GM12878 (cell line): ENCODE measurements at places on chromosomes 3 and 15. TPM values are rescaled to one million over a fixed set of nuclear protein-coding genes. Genes with fewer than 3 reads are reported as not detected.
A peak's percentile ranks its signal among the peaks of the same experiment; 100 is the strongest.

DNA sequence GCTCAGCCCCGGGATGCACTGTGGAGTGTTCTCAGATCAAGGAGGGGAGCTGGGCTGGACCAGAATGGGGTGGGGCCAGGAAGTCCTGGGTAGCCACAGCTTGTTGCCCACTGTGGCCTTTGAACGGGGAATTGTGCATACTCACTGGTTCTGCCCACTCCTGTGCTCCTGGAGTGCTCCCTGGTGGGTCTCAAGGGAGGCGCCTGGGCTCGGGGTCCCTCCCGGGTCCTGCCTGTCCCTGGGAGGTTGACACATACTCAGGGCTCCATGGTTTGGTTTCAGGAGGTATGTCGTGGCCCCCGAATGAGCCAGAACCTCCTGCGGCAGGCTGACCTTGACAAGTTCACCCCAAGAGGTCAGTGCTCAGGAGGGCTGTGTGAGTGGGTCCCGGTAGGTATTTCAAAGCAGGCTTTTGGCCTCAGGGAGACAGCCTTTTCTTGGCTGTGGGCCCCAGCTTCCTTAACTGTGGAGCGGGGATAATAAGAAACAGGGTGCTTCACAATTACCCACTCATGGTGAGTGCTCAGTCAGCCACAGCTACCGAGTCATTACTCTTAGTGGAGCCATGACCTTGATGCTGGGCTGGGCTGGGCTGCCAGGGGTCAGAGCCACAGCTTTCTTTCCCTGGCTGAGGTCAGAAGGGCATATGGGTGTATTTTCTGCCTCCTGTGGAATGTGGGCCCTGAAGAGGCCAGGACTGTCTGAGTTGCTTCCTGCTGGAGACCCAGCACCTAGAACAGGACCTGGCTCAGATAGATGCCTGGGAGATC is 7.6 kb downstream of the DNAH1 start:
- H3K27ac ChIP-seq = no peak overlapping the region
- H3K27me3 ChIP-seq = no peaks in the 10 kb centered on the region
- no peaks in the 10 kb centered on the region for H3K4me1 ChIP-seq
- no peak overlapping the region for H3K4me3 ChIP-seq

- H3K27me3 ChIP-seq = no peaks in the 10 kb centered on the region
- H3K27ac ChIP-seq = no peak overlapping the region
- H3K4me3 ChIP-seq = no peak overlapping the region
- H3K36me3 ChIP-seq = no peaks in the 10 kb centered on the region
- no peaks in the 10 kb centered on the region for H3K4me1 ChIP-seq
- DNase-seq = no peak
Measured at GRCh38 chr15:38212729-38213351, 39.8 kb upstream of the SPRED1 start.

DNA sequence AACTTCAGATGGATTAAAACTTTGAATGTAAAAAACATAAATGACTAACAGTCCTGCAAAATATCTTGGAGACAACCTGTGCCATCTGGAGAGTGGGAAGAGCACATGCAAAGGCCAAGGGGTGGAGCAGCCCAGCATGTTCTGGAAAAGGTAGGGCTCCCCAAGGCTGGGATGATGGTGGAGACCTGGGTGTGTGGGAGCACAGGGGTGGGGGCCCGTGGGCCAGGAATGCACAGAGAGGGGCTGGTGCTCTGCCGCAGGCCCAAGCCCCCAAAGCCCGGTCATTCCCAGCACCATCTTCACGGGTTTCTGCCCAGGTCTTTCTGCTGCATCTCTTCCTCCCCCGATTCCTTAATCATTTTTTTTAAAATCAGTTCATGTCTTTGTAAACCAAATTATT is 9.7 kb upstream of the GATA2 start:
- no peak overlapping the region for H3K4me3 ChIP-seq
- no peak for DNase-seq
- no peak overlapping the region for H3K27ac ChIP-seq
- H3K27me3 ChIP-seq = no peaks in the 10 kb centered on the region; the same call in 1 of the 2 replicates

DNA sequence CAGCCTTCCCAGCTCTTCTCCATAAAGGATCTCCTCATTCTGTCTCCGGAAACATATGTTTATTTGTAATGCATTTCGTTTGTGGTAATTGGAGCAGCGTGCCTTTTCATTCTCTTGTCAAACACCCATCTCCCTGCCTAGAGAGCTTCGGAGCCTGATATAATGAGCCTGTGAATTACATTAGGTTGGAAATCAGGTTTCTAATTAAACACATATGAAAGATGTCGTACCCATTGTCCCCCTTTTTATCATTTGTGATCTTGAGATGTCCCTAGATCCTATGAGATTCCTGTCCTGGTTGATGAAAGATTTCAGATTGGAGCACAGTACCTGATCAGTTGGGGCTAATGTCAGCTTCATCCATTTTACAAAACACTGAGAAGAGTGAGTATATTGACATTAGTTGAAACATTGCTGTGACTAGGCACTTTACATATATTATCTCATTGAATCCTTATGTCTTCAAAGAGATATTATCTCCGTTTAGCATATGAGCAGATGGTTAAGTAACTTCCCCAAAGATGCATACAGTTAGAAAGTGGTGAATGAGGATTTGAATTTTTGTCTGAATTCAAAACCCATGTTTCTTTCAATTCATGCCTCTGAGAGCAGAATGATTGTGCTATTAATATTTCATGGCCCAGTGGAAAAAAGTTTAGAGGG is 23.1 kb downstream of the SYN2 start:
- no peak overlapping the region for H3K4me3 ChIP-seq
- no peaks in the 10 kb centered on the region for H3K27me3 ChIP-seq
- no peak overlapping the region for H3K27ac ChIP-seq
- H3K4me1 ChIP-seq = no peaks in the 10 kb centered on the region
- no peaks in the 10 kb centered on the region for H3K36me3 ChIP-seq
- no peak for DNase-seq

Gene SHC4
- polyA plus RNA-seq = 0.10 and 0.87 TPM in 2 replicates

Gene SYNPR
- polyA plus RNA-seq = not detected in 2 replicates

Gene DLL4
- 0.15 and 0.16 TPM in 2 replicates for polyA plus RNA-seq

DNA sequence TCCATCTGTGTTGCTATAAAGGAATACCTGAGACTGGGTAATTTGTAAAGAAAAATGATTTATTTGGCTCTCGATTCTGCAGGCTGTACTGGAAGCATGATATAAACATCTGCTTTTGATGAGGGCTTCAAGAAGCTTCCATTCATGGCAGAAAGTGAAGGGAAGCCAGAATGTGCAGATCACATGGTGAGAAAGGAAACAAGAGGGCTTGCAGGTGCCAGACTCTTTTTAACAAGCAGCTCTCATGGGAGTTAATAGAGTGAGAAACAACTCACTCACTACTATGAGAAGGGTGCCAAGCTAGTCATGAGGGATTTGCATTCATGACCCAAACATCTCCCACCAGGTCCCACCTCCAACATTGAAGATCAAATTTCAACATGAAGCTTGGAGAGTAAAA is 247.2 kb downstream of the ZIC4 start:
- no peaks in the 10 kb centered on the region for H3K27me3 ChIP-seq
- H3K4me3 ChIP-seq = no peak overlapping the region
- no peaks in the 10 kb centered on the region for H3K4me1 ChIP-seq
- no peak overlapping the region for H3K27ac ChIP-seq

Gene GRAMD2A
- 0.35 TPM in 1 of 2 replicates, not detected in the other for polyA plus RNA-seq

- H3K27ac ChIP-seq = no peak overlapping the region
- DNase-seq = no peak
- H3K36me3 ChIP-seq = no peaks in the 10 kb centered on the region
- H3K4me3 ChIP-seq = no peak overlapping the region
Measured at GRCh38 chr3:129758785-129759320, 134.7 kb downstream of the TMCC1 start.

DNA sequence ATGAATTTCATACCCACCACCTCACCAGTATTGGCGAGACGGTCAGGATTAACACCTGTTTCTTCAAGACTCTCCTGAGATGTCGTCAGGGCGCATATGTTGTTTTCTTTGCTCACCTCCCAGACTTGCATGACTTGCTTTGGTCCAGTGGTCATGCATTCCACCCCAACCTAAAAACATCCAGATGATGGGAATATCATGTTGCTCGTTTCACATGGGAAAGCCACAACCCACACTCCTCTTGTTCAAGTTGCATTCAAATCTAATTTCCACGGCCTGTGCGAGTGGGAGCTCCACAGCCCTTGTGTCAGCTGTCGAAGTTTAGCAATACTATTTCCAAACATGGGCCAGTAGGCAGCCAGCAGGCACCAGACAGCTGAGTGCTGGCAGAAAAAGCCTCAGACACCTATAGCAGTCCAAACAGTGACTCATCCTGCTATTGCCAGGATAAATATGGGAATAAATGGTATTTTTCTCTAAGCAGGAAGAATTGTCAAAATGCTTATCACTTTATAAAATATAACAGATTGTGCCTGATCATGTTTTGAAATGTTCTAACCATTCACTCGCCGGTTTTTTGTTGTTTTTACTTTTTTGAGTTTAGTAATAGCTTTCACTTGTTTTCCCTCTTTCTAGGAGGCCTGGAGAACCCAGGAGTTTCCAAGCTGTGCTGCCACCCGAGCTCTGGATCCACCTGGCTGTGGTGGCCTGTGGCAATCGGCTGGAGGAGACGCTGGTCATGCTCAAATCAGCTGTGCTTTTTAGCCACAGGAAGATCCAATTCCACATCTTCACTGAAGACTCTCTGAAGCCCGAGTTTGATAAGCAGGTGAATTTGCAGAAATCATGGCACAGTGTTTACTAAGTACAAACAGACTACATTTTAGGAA is 20.1 kb downstream of the GXYLT2 start:
- H3K4me1 ChIP-seq = no peaks in the 10 kb centered on the region
- no peak overlapping the region for H3K27ac ChIP-seq
- H3K4me3 ChIP-seq = no peak overlapping the region
- DNase-seq = no peak

DNA sequence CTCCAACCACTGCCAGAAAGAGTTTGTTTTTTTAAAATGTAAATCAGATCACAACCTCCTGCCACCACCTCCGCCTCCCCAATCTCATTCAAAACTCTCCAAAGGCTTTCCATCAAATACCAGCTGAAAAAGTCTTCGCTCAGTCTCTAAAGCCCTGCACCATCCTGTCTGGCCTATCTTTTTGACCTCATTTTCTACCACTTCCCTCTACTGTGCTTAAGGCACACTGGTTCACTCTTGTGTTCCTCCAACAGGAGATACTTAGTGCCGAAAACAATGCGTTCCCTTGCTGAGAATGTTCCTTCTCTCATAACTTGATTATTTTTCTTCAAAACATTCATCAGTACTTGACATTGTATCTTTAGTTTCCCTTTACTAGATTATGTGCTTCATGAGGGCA is 3.5 kb downstream of the BTBD1 start:
- no peak for DNase-seq
- H3K4me1 ChIP-seq = peaks cover 21% of the 10 kb centered on the region
- no peaks in the 10 kb centered on the region for H3K36me3 ChIP-seq
- H3K27me3 ChIP-seq = no peaks in the 10 kb centered on the region
- H3K4me3 ChIP-seq = peak overlapping the region; percentile 96

Gene SLC27A2
- 1.2 TPM in 2 replicates for polyA plus RNA-seq

Gene ZMYND10
- 0.66 TPM in 1 of 2 replicates, not detected in the other for polyA plus RNA-seq

DNA sequence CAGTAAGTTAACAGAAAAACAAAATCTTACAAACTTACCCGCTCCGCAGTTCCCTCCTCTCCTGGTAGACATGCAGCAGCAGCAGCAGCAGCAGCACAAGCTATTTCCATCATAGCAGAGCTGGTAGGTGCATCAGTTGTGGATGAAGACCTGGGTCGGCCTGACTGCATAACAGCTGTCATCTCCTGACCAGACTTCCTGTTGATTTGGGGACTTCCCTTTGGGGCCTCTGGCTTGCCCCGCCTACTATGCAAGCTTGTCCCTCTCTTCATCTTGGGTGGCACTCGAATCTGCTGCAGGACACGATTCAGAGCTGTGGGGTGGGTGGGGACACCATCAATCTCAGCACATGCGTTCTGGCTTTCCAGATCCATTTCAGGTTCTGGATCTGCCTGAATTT is 65.7 kb downstream of the TMCC1 start:
- no peaks in the 10 kb centered on the region for H3K27me3 ChIP-seq
- DNase-seq = peak; percentile 13
- no peak overlapping the region for H3K27ac ChIP-seq
- H3K4me1 ChIP-seq = peaks cover 20% of the 10 kb centered on the region; the same call in 1 of the 2 replicates
- H3K4me3 ChIP-seq = no peak overlapping the region

DNA sequence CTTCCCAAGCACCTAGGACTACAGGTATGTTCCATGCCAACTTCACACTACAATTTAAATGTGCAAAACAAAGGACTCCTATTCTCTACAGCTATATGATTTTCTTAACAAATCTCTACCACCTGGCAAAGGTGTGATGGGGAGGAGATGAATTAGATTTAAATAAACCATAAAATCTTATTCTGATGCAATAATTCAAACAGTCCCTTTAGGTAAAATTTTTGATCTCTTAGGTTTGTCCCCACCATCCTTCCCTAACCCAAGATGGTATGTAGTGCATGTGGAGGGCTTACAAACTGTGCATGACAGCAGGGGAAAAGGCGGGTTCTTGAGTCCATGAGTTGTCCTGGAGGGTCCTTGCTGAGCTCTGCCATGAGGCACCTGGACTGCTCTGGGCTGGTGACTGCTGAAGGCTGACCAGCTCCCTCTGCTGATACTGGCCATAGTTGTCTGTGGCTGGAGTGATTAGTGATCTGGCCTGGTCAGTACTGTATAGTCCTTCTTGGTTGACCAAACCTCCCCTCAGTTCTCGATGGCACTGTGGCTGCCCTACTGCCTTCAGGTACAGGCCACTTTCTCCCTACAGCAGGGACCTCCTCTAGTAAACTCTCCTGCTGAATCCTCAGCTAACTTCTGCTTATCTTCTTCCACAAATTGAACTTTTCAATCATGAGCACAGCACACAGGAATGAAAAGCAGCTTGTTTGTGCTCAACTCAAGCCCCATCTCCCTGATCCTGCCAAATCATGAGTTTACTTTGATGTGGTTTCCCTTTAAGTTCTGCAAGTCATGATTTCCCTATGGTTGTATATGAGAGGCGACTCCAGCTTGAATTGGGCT is 30.1 kb downstream of the CFAP161 start:
- DNase-seq = no peak
- no peak overlapping the region for H3K27ac ChIP-seq
- H3K27me3 ChIP-seq = no peaks in the 10 kb centered on the region; the same call in 1 of the 2 replicates
- H3K4me3 ChIP-seq = no peak overlapping the region
- no peaks in the 10 kb centered on the region for H3K36me3 ChIP-seq
- H3K4me1 ChIP-seq = peaks cover 3% of the 10 kb centered on the region

Gene SERINC4
- polyA plus RNA-seq = 0.21 TPM in 1 of 2 replicates, not detected in the other

Gene ATP10A
- polyA plus RNA-seq = 0.11 and 0.25 TPM in 2 replicates

- DNase-seq = no peak
- no peak overlapping the region for H3K4me3 ChIP-seq
- H3K27me3 ChIP-seq = no peaks in the 10 kb centered on the region
- H3K27ac ChIP-seq = no peak overlapping the region
- no peaks in the 10 kb centered on the region for H3K4me1 ChIP-seq
- no peaks in the 10 kb centered on the region for H3K36me3 ChIP-seq
Measured at GRCh38 chr3:151614-152189, 44.9 kb upstream of the CHL1 start.
